ENCODE measurements at places on chromosomes 11 and 22.
A peak's percentile ranks its signal among the peaks of the same experiment; 100 is the strongest.

DNA sequence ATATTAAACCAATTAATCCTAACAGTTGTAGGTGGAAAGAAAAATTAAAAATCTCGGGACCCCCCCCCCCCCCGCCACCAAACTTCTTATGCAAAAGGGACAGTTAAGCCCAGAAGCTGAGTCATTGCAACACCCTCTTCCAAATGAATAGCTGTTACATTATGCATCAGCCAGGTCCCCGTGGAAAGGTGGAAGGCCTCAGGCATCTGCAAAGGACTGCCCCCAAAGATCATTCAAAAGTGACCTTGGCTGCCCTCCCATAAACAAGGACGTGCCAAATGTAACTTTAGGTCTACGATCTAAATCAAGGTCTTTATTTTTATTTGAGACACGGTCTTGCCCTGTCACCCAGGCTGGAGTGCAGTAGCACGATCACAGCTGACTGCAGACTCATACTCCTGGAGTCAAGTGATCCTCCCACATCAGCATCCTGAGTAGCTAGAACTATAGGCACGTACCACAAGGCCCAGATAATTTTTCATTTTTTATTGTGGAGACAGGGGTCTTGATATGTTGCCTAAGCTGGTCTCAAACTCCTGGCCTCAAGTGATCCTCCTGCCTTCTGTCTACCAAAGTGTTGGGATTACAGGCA, 22.8 kb downstream of the SYN3 start:
- DNase-seq = no peak

DNA sequence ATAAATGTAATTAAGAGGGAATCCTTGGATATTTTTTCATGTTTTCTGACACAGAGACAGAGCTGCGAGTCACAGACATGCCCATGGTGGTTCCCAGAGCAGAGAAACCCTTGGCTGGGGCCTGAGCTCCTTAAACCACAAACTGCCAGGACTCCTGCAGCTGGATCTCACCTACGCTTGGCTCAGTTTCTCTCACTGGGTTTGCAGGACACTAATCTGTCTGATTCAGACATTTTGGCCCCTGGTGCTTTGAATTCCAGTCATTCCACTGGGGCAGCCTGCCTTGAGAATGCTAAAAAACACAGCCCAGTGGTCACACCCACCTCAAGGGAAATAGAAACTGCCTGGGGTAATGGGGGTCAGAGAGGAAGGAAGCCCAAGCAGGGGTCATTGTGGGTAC, 122.6 kb downstream of the CCDC81 start:
- DNase-seq = no peak

DNA sequence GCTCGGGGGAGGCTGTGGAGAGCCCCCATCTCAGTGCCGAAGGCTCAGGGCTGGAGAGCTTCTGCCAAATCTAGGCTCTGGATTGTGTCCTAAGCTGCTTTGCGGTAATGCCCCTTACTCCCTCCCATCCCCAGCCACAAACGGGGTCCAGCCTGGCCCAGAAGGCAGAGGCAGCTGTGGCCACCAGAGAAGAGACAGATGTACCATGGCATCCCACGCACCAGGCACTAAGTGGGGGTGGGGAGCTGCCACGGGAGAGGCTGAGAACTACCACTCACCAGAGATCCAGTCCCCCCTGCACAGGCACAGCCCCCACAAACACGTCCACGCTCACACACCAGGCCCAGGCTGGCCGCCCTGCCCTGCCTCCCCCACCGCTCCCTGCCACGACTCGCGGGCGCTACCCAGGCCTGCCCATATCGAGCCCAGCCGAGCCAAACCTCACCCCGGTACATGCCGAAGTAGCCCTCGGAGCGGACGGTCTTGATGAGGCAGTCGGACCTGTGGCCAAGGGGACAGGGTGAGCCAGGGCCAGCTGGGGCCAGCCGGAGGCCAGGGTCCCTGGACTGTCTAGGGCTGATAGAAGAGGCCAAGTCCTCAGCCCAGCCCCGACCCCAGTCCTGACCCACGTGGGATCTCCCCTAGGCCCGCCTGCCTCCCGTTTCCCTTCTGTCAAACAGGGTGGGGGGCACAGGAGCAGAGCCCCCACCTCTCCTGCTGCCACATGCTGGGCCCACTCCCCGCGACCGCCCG, 3.9 kb downstream of the SLC25A22 start:
- DNase-seq = no peak

- DNase-seq = no peak
These were observed 10.8 kb downstream of the PPFIBP2 start for GRCh38 chr11:7524462-7525235.

GRCh38 chr11:11998091-11998781, 10.2 kb downstream of the DKK3 start:
- peak; percentile 13 for DNase-seq

DNA sequence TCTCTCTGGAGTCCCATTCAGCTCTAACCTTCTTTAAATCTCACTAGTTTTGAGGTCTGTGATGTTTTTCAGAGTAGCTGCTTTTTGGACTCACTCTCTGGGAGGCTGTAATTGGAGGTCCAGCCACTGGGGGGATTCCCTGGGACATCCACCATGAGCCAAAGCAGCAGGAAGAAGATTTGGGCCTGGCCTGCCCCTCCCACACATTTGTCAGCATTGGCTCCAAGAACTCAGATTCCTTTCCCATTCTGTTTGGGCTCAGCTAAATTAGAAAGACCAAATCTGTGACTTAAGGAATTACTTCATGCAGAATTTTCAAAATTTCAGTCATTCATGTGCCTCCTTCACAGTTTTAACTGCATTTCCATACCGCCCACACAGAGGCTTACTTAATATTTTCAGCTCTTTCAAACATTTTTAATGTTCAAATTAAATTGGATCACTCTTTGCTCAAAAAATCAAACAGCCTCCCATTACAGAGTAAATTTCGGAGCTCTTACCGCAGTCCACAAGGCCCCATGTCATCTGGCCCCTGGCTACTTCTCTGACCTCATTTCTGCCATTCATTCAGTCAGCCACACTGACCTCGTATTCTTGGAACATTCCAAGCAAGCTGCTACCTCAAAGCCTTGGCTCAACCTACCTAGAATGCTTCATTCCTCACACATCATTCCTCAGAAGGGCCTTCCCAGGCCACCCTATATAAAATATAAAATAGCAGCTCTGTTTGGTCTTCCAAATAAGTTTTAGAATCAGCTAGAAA, 54.5 kb upstream of the RRAS2 start:
- no peak for DNase-seq

Data from CD4-positive, alpha-beta T cell treated with Interleukin-2 at 100 ng/mL for 4 hours (primary cell).